ENCODE measurements at places on chromosomes 12 and 14. TPM values are rescaled to one million over a fixed set of nuclear protein-coding genes. Genes with fewer than 3 reads are reported as not detected.

- no peak for DNase-seq
These were observed 220.1 kb downstream of the GALC start for GRCh38 chr14:87772854-87773253.

DNA sequence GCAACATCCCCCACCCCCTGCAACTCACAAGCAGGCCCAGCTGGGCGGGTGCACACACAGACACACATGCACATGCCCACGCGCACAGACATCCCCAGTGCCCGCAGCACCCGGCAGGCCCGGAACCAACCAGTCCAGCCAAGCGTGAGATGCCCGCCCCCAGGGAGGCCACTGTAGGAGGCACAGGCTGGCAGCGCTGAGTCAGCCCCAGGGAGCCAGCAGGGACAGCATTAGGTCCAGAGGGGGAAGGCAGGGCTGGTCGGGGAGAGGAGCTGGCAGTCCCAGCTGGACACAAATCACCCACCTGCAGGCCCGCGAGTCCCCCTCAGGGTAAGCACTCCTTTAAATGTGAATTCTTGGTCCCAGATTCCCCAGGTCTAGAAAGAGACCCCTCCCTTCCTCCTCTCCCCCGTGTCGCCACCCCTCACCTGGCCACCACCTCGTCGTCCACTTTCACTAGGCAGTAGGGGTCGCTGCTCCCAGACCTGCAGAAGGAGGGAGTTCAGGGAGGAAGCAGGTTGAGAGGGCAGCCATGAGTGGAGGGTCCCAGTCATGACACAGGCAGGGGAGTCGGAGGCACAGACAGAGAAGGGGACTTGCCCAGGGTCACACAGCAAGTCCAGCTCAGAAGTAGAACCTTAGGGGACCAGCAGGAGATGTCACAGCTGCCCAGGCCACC is 5.0 kb downstream of the RASAL1 start:
- DNase-seq = no peak

DNA sequence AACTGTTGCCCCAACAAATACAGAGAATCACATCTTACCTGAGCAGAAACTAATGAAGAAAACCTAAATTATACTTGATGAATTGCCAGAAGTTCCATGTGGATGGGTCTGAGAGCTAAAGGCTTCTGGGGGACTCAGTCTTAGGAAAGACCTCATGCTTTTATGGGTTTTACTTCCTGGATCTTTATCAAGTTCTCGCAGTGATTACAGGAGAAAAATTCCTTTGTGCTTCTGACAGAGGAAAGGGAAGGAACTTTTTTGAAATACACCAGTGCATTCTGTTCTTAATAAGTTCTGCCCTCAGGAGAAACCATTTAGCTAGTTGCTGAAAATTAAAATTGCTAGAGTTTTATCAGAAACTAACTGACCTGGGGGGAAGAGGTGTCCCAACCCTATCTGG is 203.9 kb upstream of the KITLG start:
- DNase-seq = no peak

GRCh38 chr12:54024127-54024526 is 4.1 kb upstream of the HOXC6 start:
- DNase-seq = no peak

DNA sequence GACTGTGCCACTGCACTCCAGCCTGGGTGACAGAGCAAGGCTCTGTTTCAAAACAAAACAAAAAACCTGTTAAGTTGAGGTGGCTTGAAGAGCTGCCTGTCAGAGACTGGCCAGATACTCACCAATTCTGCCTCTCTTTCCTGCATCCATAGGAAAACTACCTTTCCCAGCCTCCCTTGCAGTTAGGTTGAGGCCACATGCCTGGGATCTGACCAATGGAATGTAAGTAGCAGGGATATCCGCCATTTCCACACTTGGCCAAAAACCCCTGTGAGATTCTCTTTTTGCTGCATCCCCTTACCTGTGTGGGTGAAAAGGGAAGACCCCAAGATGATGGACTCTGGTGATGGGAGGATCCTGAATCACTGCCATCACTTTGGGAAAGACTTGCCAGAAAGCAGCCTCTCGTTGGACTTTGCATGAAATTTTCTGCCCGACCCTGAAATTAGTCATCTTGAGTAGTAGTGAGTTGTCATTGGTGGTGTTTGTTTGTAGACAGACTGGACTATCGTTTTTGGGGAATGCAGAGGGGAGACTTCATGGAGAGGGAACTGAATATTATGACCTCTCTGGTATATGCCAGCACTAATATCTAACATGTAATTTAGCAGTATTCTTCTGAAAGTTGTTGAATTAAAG is 14.0 kb downstream of the GPR68 start:
- no peak for DNase-seq

ASCL4 gene
- total RNA-seq = not detected

IFT43 gene
- 24.2 TPM for total RNA-seq

KRT85 gene
- total RNA-seq = not detected

Measured in HCT116 (cell line).